ENCODE measurements at places on chromosomes 4 and X.

DNA sequence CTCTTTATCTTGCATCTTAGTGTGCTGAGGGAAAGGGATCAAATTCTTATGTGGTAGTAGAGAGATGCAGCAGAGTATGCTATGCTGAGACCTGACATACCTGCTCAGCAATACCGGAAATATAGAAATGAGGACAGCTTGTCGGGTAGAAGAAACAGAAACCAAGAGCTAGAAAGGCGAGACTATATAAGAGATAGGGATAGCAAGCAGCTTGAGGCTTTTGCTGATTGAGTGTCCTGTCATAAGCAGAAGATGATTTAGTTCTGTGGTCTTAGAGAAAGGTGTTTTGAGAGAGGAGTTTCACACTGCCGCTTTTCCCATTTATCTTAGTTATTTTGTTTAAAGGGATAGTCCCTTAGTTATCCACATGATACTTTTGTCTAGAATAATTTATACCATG lies 31.7 kb downstream of the USP9X start:
- DNase-seq, result no peak

DNA sequence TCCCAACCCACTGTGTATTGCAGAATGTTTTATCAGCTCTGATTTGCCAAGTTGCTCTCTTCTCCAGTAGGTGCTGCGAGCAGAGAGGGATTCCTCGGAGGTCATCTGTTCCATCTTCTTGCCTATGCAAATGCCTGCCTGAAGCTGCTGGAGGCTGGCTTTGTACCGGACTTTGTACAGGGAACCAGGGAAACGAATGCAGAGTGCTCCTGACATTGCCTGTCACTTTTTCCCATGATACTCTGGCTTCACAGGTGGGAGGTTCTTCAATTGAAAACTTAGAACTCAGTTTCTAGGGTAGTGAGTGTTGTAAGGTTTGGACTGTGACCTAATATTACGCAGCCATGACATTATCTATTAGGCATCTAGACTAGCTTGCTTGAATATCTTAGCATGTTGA lies 24.9 kb downstream of the AR start:
- DNase-seq, result no peak

GRCh38 chrX:153365670-153366069 lies 31.7 kb downstream of the ZNF275 start:
- DNase-seq, result no peak

GRCh38 chrX:37578045-37578444 lies 6.6 kb downstream of the LANCL3 start:
- no peak for DNase-seq

- DNase-seq, result peak; percentile 30
These were observed 466.8 kb upstream of the FAM241A start for GRCh38 chr4:111678479-111678878.

DNA sequence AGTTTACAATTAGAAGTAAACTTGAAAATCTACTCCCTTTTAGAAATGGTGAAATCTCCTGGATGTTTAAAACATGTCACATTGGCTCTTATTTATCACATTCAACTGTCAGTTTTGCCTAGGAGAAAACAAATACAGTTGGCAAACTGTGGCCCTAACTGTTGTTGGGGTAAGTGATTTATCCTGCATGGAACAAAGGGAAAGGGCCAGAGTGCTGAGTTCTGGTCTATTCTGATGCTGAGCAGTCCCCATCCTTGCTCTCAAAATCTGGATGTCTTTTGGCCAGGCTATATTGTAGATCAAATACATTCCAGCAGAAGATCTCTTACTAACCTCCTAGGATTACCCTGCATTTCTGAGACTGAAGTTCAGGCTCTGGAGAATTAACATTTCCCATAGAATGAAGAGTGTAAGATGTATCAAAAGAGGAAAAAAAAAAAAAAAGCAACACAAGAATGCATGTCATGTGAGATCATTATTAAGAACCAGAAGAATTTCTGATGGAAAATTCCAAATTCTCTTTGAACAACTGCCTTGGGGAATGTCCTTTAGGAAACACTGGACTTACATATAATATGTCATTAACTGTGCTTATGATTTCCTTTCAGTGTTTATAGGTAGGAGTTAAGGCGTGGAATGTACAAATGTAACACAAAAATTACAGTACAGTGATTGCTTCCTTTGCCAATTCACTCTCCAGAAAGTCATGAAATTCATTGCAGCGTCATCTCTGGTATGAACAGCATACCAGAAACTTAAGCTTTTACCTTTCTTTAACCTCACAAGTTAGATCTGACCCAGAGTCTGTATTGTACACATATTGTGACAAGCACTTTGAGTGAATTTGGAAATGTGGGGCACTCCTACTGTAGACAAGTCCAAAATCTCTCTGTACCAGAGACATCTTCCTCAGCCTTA lies 1012.5 kb upstream of the LCORL start:
- no peak for DNase-seq

DNA sequence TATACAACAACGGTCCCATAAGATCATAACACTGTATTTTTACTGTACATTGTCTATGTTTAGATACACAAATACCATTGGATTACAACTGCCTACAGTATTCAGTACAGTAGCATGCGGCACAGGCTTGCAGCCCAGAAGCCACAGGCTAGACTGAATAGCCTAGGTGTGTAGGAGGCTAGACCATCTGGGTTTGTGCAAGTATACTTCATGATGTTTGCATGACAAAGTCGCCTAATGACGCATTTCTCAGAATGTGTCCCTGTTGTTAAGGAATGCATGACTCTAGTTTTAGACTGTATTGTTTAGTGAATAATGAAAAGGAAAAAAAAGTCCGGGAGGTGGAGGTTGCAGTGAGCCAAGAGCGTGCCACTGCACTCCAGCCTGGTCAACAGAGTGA lies 56.5 kb upstream of the C4orf50 start:
- no peak for DNase-seq

DNA sequence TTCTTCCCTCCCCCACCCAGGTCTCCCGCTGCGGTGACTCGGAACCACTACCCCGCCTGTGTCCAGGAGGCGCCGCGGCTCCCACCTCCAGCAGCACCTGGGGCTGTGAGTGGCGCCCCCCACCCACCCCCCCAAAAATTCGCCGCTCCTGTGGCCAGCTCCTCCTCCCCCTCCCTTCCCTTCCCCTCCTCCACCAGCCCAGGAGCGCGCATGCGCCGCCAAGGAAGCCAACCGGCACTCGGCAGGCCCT lies 278 bp downstream of the CLOCK start:
- DNase-seq, result no peak

DNA sequence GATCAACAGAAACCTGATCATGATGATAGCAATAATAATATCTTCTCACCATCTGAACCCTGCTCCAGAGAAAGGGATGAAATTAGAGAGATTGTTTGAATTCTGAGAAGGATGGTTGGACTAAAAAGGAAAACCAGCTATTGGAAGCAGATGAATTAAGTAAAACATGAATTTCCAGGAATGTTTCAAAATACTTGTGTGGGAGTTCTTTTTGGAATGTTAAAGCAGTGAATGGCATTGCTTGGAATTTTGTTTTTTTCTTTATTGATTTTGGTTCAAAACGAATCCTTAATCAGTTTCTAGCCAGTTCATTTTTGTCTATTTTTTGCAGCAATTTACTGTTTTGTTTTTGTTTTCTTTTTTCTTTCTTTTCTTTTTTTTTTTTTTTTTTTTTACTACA lies 150.3 kb downstream of the NHS start:
- no peak for DNase-seq

GRCh38 chrX:129653971-129654651 lies 645 bp downstream of the APLN start:
- DNase-seq, result peak; percentile 21

Measured in RKO (cell line).